ENCODE measurements at places on chromosomes 3 and 15.

GRCh38 chr3:153855772-153856171 lies 265.4 kb upstream of the ARHGEF26 start:
- no peak for DNase-seq

DNA sequence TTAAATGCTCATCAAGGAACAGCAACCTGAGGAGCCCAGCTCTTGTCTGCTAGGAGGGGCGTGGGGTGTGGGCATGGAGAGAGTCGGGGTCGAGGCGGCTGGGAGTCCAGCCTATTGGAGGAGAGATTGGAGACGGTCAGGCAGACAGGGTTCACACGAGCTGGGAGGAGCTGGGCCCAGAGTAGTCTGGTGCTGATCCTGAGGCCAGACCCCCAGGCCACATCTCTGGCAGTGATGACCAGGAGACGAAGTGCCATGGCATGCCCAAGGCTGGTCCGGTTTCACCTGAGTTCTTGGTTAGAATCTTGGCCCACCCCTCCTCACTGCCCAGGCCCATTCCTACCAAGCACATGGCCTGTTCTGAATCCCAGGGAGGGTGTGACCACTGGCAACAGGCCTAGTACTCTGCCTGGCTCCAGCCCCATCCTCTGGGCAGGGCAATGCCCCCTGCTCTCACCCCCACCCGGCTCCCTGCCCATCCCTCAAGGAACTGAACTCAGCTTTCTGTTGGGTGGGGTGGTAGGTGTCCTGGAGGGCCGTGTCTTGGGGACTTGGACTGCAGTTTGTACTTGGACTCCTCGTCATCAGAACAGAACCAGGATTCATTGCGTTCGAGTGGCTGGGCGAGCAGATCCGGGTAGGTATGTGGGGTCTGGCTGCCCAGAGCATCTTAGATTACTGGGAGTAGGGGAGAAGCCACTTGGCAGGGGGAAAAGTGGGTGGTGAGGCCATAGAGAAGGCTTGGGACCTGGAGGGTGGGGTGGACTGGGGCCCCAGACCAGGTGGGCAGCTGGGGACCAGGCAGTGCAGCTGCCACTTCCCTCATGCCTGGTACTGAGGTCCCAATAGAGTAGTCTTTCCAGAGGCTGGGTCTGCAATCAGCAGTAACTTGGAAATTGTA lies 20.8 kb downstream of the SLC28A1 start:
- no peak for DNase-seq

- no peak for DNase-seq
These were observed 235.4 kb downstream of the XXYLT1 start for GRCh38 chr3:195035345-195036202.

DNA sequence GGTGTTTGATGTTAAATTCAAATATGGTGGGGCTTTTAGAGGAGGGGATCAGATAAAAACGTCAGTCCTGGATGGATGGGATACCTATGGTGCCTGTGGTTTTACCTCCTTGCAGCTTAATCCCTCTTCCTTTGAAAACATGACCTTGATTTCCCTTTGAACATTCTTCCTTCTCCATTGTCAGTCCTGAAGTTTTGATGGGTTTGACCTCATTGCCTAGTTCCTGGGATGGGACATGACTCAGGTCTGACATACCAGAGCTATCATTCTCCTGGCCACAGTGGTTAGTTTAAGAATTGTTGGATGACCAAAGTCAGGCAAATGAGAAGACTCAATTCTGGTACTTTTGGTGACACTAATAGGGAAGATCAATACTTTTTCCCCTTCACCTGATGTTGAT lies 87.2 kb downstream of the PRICKLE2 start:
- no peak for DNase-seq

DNA sequence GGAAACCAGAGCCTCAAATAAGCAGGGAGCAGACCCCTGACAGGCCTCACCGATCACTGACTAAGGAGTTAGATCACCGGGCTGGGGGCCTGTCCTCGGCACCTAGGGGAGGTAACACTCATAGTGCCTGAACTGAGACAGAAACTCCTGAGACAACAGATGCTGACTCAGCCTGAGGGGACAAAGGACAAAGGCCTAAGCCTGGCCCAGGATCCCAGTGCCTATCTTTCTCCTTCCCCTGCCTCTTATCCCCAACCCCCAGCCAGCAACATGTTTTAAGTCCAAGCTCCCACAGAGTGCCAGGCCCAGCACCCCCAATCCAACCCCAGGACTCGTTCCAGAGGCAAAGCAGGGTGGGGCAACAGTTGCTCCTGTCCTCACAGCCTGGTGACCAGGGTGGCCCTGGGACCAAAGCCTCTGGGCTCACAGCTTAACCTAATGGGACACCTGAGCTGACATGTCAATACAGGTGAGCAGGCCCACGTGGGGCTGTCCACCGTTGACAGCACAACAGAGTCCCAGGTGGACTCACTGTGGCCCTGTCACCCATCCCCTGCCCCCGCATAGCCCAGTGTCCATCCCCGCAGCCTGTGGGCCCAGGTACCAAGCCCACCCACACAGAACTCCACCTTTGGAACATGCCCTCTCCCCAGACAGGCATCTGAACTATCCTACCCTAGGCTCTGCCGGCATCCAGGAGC lies 37.4 kb downstream of the ADCY5 start:
- DNase-seq = no peak

GRCh38 chr3:122560680-122561079 lies 3.4 kb downstream of the PARP9 start:
- DNase-seq = peak; percentile 85

- no peak for DNase-seq
These were observed 321.8 kb downstream of the TIGIT start for GRCh38 chr3:114615523-114616085.

- DNase-seq = no peak
These were observed 775.8 kb downstream of the ZPLD1 start for GRCh38 chr3:103210583-103210982.

GRCh38 chr15:65766422-65767263 lies 25.4 kb downstream of the DENND4A start:
- DNase-seq = peak; percentile 22

GRCh38 chr3:65978116-65978515 lies 60.6 kb downstream of the MAGI1 start:
- no peak for DNase-seq

GRCh38 chr15:60191821-60192220 lies 187.7 kb downstream of the FOXB1 start:
- no peak for DNase-seq

- no peak for DNase-seq
These were observed 36.5 kb downstream of the HEG1 start for GRCh38 chr3:125019271-125019670.

Measured in adipocyte (in vitro differentiated cells).